ENCODE measurements at places on chromosomes 13 and 19.

- DNase-seq, result no peak
These were observed 33.4 kb downstream of the RFX2 start for GRCh38 chr19:6076675-6077463.

GRCh38 chr13:28173793-28174192 lies 35.4 kb downstream of the PAN3 start:
- no peak for DNase-seq

DNA sequence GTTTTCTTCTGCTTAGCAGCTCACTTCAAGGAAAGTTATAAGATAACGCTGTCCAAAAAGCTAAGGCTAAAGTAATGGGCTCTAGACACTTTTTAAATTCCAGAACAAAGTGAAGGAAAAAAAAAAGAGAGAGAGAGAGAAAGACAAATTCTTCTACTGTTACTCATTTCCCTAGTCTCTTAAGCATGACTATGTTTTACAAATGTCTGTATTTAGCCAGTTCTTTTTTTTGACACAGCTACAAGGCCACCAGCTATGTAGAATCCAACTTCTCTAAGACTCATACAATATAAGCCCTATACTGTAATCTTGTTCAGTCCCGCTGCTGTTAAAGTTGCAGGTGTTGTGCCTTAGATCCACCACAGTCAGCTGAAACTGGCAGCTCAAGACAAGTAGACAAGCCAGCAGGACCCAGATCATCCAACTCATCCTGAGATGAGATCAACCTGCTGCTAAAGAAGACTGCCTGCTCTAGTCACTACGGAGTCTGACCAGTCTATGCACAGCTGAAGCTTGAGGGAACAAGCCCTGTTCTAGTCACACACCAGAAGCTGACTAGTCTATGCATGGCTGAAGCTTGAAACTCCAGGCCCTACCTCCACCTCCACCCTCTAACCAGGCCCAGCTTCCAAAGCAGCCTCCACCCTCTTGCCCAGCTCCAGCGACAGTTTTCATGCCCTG lies 10.3 kb upstream of the ZNF83 start:
- no peak for DNase-seq

GRCh38 chr19:38975214-38975860 lies at the start of gene FBXO17:
FBXO17 (minus strand) TSS chr19:38975742; CDS start chr19:38950319, 25,423 bp downstream.
- DNase-seq, result no peak

- DNase-seq, result no peak
These were observed 12.1 kb downstream of the ERCC2 start for GRCh38 chr19:45358213-45358792.

- no peak for DNase-seq
These were observed 12.2 kb downstream of the TMEM160 start for GRCh38 chr19:47036097-47036651.

DNA sequence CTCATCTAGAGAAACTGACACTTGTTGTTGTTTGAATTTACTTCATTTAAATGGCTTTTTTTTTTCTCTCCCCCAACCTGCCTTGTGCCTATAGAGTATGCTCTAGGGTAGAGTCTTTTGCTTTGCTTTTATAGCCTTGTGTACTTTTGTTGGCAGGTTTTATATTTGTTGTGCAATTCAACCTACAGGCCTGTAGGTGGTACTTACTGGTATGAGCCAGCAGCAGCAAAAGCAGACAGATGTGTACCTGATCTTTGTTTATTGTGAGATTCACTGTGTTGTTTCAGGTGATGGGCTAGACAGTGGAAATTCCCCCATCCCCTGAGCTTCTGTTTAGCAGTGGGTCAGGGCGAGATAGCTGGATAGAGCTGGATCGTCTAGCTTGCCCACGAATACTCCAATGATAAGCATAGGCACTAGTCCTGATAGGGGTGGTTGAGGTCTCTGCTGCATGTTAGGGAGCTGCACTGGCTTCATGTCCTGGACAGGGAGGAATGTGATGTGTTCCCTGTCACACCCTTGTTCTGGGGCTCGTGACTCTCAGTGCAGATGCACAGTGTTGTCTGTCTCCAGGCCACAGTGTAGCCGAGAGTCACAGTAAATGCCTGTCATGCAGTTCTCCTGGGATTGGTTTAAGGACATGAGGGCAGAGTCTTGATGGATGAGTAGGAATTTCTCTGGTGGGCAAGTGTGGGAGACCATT lies 21.3 kb downstream of the DNAJC3 start:
- peak; percentile 19 for DNase-seq

DNA sequence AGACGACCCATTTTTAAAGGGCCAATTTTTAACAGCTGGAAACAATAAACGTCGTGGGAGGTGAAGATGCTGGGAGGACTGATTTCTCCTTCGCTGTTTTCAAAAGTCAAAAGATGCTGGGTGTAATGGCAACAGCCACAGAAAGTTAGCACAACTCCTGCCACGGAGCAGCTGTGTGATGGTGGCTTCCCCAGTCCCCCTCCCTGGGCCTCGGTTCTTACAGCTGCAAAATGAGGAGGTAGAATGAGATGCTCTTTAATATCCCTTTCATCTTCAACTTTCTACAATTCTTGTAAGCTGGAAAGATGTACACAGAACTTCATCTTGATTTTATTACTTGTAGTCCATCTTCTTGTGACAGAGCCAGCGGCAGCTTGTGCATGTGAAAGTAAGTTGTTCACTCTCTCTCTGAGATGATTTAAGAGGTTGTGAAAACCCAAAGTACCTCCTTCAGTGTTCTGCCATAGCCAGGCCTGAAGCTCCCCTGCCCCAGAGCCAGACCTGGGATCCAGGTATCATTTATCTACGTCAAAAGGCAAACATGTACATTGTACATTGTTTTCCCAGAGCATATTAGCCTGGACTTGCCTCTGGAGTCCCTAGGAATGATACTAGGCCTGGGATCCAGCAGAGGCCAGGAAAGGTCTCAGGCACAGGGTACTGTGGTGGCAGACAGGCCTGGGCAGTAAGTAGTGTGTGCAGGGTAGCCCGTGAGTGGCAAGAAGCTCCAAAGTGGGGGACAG lies 3.4 kb upstream of the UBE2L5 start:
- DNase-seq, result no peak

GRCh38 chr13:41458187-41458760 lies 924 bp downstream of the RGCC start:
- peak; percentile 17 for DNase-seq

- DNase-seq, result peak; percentile 85
These were observed 1.2 kb upstream of the INAFM1 start for GRCh38 chr19:47273313-47274070.

- DNase-seq, result no peak
These were observed 2.0 kb upstream of the GATAD2A start for GRCh38 chr19:19403373-19403901.

DNA sequence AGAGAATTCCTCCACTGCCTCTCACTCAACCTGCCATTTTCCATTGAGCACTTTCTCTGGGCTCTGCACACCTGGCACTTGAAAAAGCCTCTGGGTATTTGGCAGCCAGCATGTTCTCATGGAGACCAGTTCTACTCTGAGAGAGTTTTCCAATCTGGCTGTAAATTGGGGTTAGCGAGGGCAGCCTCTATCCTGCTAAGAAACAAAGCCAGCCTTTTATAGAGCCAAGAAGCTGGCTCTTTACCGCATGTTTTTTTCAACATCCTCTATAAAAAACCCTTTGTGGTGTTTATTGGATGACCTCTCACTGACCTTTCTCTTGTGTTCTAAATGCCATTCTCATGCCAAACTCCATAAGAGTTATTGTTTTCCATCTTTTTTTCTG lies 52.6 kb upstream of the RCBTB2 start:
- DNase-seq, result peak; percentile 97

DNA sequence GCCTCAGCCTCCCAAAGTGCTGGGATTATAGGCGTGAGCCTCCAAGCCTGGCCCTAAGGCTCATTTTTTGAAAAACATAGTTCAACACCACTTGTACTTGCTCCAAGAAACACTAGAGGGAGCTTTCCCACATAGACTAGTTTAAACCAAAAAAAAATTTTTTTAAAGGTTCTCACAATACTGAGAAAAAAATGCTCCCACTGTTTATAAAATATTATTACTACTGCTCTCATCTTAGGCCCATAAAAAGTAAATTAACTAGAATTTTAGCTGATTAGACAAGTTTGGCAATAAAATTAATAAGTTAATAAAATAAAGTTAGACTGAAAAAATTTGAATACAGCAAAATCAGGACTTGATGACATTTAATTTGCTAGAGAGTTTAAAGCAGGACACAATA lies 109.5 kb downstream of the TBC1D4 start:
- peak; percentile 56 for DNase-seq

- no peak for DNase-seq
These were observed 26.6 kb downstream of the DNAJC3 start for GRCh38 chr13:95703576-95703975.

DNA sequence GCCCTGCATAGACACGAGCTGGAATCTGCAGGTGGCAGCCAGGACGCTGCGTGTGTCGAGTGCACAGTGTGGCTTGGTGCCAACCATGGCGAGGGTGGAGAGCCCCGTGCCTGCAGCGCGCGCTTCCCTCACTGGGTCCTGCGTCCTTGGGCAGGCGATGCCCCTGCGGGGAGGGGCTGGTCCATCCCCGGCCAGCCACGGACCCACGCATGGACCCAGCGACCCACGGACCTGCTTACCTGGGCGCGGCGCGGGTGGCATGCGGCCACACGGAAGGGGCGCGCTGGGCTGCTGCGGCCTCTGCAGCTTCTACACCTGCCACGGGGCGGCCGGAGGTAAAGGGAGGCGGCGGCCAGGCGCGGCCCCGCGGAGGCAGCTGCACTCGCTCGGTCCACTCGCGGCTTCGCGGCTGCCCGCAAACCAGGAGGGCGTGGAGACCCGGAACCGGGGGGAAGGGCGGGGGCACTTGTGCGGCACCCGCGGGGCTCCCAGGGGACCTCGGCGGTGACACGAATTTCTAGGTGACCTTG lies 569 bp upstream of the MCF2L start:
- DNase-seq, result no peak

- DNase-seq, result no peak
These were observed 10.5 kb downstream of the PMIS2 start for GRCh38 chr19:35596366-35596999.

- DNase-seq, result no peak
These were observed 127.7 kb upstream of the EDNRB start for GRCh38 chr13:78046331-78046730.

DNA sequence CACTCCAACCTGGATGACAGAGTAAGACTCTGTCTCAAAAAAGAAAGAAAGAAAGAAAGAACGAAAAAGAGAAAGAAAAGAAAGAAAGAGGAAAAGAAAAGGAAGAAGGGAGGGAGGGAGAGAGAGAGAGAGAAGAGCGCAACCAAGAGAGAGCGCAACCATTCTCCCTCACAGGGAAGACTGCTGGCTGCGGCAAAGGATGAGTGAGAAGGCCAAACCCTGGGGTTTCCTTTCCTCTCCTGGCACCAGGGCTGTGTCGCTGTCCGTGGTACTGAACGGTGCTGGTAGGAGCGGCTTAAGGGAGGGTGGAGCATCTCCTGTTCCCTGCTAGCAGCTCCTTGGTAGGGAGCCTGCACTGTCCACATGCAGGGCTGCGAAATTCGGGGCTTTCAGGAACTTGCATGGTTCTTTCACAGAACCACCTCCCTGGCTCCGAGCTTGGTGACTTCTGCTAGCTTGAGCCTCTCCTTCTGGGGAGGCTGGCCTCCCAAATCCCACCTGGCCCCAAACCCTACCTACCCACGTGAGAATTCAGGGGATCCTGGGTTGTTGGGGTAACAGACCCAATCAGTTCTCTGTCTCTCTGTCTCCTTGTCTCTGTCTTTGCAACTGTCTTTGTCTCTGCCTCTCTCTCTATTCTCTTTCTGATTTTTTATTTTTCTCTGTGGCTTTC lies 51.1 kb upstream of the ZNRF4 start:
- peak; percentile 40 for DNase-seq

DNA sequence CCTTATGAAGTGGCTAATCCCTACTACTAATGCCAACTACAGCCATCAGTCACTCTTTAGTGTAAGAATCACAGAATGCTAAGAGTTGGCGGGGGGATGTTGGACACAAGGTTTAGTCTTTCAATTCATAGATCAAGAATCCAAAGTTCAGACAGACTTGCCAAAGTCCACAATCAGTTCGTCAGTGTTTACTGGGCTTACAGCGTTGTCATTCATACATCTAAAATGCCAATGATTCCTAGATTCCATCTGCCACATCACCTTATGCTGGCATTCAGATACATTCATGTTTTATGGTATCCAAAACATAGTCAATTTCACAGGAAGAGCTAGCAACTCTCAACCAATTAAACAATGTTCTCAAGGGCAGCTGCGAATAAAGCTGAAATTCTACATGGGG lies 18.1 kb downstream of the RCBTB2 start:
- DNase-seq, result no peak

DNA sequence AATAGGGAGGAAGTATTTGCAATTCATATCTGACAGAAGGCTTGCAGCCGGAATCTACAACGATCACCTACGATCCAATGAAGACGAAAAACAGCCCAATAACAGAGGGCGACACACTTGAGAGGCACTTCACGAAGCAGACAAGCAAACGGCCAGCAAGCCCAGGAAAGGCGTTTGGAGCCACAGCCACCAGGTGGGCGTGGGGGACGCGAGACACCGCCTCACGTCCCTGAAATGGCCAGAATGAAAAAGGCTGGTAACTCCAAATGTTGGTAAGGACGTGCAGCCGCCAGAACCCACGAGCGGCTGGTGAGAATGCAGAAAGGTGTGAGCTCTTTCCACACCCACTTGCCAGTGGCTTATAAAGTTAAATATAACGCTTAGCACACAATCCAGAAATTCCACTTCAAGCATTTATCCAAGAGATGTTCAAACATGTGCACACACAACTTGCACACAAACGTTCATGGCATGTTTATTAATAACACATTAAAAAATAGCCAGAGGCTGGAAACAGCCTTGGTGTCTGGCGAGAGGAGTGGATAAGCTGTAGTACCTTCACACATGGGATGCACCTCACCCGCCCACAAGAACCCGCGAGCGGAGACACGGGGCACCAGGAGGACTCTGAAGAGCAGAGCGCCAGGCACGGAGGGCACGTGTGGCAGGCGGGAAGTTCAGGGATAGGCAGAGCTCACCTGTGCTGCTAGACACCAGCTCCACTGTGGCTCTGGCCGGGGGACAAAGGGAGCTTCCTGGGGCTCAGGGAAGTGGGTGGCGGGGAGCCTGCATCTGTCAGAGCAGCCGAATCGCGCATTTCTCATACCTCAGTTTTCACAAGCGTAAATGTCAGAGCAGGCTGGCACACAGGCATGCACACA lies 89.3 kb downstream of the SPACA7 start:
- DNase-seq, result no peak

Measured in pons (tissue), 1 donor.